Thyroid gland (tissue), 4 donors: ENCODE measurements at places on chromosomes 11 and 22. TPM values are rescaled to one million over a fixed set of nuclear protein-coding genes. Genes with fewer than 3 reads are reported as not detected.

Gene CHRM1
- total RNA-seq, result not detected

Gene PTS
- 27.2 TPM for total RNA-seq

Gene GGTLC2
- total RNA-seq, result not detected

Gene PRODH
- total RNA-seq, result 5.5 TPM

DNA sequence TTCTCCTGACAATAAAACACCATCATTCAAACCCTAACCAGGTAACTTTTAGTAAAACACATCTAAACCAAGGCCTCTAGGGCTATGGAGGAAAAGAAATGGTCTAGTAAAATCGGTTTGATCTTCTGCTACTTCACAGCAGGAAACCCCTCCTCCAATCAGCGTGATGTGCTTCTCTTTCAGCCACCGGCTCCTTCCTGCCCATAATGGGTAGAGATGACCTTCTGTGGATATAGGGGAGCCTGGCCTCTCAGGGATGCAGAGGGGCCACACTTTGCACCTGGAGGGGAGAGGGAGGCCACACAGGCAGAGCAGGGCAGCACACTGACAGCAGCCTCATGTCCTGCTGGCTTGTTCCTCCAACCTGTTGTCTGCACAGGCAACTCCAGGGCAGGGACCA lies 6.9 kb downstream of the EHD1 start:
- no peak overlapping the region for H3K27ac ChIP-seq
- no peaks in the 10 kb centered on the region for H3K27me3 ChIP-seq
- DNase-seq, result no peak
- peaks cover 41% of the 10 kb centered on the region for H3K4me1 ChIP-seq
- H3K36me3 ChIP-seq, result peaks cover 16% of the 10 kb centered on the region

DNA sequence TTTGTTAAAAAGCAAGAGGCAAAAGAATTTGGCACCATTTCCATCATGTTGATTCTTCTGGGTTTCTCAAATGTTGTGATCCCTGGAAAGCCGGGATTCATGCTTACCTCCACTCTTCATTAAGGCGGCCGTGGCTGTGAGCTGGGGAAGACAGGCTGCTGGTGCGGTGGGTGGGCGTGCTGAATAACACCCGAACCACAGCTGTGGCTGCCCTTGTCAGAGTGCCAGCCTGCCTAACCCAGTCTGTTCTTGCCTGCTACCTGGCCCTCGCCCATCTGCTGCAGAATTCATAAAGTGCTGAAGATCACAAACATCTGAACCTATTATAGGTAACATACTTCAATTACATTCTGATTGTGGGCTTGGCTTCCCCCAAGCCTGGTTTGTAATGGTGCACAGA lies 95.8 kb upstream of the RCN1 start:
- no peaks in the 10 kb centered on the region for H3K4me1 ChIP-seq
- H3K4me3 ChIP-seq, result no peak overlapping the region
- no peak overlapping the region for H3K27ac ChIP-seq
- DNase-seq, result no peak
- no peaks in the 10 kb centered on the region for H3K27me3 ChIP-seq

- H3K36me3 ChIP-seq, result no peaks in the 10 kb centered on the region
- H3K4me1 ChIP-seq, result peaks cover 30% of the 10 kb centered on the region
- H3K4me3 ChIP-seq, result no peak overlapping the region
- DNase-seq, result no peak
Observed at GRCh38 chr11:8382436-8383053, 118.9 kb upstream of the LMO1 start.

GRCh38 chr11:132745306-132745705 lies 787.0 kb downstream of the OPCML start:
- H3K27me3 ChIP-seq, result no peaks in the 10 kb centered on the region
- DNase-seq, result no peak
- H3K27ac ChIP-seq, result no peak overlapping the region
- H3K4me3 ChIP-seq, result no peak overlapping the region

GRCh38 chr11:20363149-20363499 lies 390 bp upstream of the HTATIP2 start:
- H3K4me1 ChIP-seq, result peaks cover 33% of the 10 kb centered on the region
- H3K27ac ChIP-seq, result peak overlapping the region; percentile 97
- no peak overlapping the region for H3K4me3 ChIP-seq
- DNase-seq, result no peak
- H3K27me3 ChIP-seq, result no peaks in the 10 kb centered on the region
- H3K36me3 ChIP-seq, result no peaks in the 10 kb centered on the region
